ENCODE measurements at places on chromosomes 11 and 22. TPM values are rescaled to one million over a fixed set of nuclear protein-coding genes. Genes with fewer than 3 reads are reported as not detected.

MIOX gene
- total RNA-seq: 0.42 TPM

FGF19 gene
- total RNA-seq: not detected

PNPLA5 gene
- not detected for total RNA-seq

CLNS1A gene
- 152 TPM for total RNA-seq

PRG2 gene
- not detected for total RNA-seq

OVOL1 gene
- not detected for total RNA-seq

LRRC32 gene
- 5.4 TPM for total RNA-seq

OR52E8 gene
- total RNA-seq: not detected

CSF2RB gene
- 0.04 TPM for total RNA-seq

RASL10A gene
- total RNA-seq: not detected

CRACR2B gene
- total RNA-seq: 3.4 TPM

OR10A2 gene
- not detected for total RNA-seq

LGALS1 gene
- 297 TPM for total RNA-seq

Measured in activated CD8-positive, alpha-beta memory T cell treated with anti-CD3 and anti-CD28 coated beads for 36 hours (primary cell).